Cortex of kidney (tissue), 1 donor: ENCODE measurements at places on chromosomes 5 and 9.

- DNase-seq, result no peak
These were observed 8.6 kb upstream of the PSAT1 start for GRCh38 chr9:78288214-78288892.

DNA sequence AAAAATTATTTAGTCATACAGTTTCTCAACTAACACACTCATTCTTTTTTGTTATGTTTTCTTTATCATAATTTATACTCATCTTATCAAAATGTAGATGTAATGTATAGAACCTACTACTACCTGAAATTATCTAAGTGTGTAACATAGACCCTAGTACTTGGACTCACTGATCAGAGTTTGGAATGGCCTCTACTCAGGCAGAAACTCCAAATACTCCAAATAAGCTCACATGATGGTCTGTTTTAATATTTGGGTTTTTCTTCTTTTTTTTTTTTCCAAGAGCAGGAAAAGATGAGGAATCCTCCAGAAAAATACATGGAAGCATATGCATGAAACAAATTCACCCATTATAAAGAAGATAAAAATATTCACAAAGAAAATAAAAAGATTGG is 126.3 kb downstream of the PDE4D start:
- DNase-seq, result no peak

- DNase-seq, result no peak
These were observed 25.0 kb upstream of the HMCN2 start for GRCh38 chr9:130240410-130241197.

- no peak for DNase-seq
These were observed 409.1 kb upstream of the GRIA1 start for GRCh38 chr5:153081385-153081784.

GRCh38 chr9:133534346-133535291 is at the start of gene ADAMTSL2:
TSS of gene ADAMTSL2 (plus strand) at chr9:133534704. CDS start at chr9:133536713, 2,009 bp downstream.
- no peak for DNase-seq

DNA sequence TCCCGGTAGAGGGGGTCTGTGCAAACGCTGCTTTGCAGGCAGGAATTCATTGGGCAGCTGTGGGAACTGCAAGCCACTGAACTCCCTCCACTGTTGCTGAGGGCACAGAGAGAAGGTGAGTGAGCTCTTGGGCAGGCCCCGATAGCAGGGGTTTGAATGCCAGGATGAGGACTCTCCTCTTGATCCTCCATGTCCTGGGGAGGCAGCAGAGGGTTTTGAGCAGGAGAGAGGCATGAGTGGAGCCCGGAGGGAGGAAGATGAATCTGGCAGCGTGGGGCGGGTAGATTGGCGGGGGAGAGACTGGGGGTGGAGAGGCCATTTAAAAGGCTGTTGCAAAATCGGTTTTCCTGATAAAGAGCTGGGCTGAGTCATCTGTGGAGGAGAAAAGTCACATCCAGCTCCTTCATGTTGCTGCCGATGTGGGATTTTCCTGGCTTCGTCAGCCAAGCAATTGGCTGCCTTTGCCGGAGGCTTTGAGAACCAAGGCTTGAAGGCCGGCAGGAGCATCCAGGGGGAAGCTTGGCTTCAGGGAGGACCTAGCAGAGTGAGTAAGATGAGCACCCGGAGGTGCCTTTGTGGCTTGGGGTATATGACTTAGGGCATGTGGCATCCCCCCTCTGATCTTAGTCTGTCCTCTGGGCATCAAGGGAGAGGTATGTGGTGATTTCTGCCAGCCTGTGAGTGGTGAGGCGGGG is at the start of gene SYNPO:
Gene SYNPO, plus strand, starts transcription at position 350 of the 695 bp plus-strand sequence. CDS start 7,616 bp downstream, outside the sequence.
- DNase-seq, result no peak

DNA sequence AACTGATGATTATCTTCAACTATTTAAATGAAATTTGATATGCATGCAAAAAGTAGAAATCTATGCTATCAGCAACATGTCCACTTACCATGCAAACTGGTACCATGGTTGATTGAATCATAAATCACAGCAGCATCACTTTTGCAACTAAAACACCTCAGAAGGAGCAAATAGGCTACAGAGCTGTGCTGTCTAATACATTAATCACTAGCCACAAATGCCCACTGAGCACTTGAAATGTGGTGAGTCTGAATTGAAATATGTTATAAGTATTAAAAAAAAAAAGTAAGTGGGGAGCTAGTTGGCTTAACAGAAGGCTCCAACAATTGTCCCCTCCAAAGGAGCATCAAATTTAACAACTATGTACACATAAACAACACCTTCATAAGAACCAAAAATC is 112.5 kb downstream of the FAM114A2 start:
- DNase-seq, result no peak

DNA sequence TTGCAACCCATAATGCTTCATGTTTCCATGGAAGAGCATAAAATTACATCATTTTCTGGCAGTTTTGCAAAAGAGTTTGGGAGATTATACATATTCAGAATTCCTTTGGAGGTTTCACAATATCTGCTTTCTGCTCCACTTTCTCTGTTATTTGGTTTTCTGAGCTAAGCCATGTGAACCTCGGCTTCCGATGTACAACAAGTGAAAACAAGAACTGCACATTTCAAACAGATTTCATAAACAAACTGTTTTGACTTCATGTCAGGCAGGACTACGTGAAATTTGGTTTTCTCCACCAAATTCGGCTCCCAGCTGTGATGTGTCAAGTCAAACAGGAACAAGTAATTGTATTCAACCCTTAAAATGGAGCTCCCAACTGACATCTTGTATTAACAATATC is 609.8 kb downstream of the IRX1 start:
- no peak for DNase-seq

DNA sequence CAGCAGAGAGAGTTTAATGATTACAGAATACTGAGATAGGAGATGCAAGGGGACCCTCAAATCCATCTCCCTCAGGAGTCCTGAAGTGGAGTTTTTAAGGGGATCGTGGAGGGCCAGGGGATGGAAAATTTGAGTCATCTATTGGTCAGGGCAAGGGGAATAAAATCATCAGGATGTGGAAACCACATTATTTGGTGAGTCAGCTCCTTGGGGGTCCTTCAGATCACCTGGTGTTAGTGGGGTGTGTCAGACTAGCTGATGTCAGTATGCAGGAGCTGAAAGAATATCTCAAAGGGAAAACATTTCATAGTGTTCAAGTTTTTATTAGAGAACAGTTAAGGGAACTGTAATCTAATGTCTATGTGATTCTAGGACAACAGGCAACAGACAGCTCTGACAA is 183.0 kb upstream of the FTMT start:
- DNase-seq, result no peak

DNA sequence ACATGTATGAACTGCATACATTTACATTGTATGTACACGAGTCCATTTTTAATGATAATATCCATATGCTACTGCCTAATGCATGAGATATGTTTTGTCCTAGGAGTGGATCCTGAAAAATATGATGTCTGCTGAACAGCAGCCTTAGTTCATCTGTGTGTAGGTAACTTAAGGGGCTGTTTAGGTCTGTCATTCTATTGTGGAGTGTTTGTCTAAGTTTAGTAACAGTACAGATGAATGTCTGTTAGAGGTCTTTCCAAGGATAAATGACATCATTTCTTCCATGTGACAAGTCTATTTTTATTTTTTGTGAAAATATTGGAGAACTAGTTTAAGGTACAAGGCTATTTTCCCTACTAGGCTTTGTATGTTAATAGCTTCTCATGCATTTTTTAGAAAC is 22.6 kb upstream of the CCDC112 start:
- no peak for DNase-seq

- DNase-seq, result no peak
These were observed 36.3 kb upstream of the STX17 start for GRCh38 chr9:99870126-99870525.

DNA sequence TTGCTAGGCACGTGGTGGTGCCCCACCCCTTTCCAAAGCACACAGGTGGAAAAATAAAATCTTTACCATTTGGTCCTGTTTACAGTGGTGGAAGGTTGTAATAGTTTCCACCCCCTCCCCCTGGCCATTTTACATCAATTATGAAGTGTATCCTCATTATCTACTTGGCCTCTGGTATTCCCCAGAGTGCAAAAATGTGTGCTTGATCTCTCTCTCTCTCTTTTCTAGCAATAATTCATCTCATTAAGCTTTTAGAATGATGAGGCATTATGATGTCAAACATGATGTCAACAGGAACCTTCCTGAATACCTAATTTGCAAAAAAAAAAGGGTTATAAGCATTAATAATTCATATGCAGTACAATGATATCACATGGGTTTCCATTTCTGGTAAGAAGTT is 3.1 kb downstream of the PDE8B start:
- no peak for DNase-seq

- DNase-seq, result no peak
These were observed 977 bp upstream of the PRDM12 start for GRCh38 chr9:130663258-130663976.

DNA sequence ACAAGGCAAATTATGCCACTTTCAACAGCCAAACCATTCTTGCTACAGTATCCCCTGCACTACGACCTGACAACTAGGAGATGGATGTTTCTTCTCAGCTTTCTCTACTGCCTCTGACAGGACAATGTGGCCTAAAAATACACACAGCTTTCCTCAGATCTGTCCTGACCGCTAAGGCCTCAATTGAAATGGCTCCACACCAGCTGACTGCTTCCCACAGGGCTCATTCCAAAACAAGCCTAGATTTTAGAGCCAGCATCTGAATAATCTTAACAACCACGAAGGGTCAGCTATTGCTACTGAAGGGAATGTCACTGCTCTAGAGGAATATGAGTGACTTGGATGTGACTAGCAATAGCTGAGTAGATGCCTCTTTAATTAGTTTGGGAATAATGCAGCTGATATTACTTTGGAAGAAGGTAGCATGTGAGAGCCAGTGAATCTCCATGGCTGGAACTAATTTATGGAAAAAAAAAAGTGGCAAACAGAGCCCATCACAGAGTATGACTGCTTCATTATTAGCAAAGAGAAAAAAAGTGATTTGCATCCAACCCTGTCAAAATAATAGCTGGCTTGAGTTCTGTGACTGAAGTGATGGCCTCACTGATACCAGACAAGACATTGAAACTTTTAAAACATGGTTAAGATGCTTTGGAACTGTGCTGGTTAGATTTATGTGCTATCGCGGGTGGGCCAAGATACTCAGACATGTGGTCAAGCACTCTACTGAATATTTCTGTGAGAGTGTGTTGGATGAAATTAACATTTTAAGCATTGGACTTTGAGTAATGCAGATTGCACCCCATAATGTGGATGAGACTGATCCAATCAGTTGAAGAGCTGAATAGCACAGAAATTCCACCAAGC is 450.2 kb downstream of the NR2F1-AS1 start:
- no peak for DNase-seq

- no peak for DNase-seq
These were observed 186.4 kb downstream of the CAAP1 start for GRCh38 chr9:26706223-26706622.

- no peak for DNase-seq
These were observed 709 bp downstream of the IQGAP2 start for GRCh38 chr5:76403766-76404222.

- DNase-seq, result no peak
These were observed 617.4 kb downstream of the SLCO4C1 start for GRCh38 chr5:101678481-101679193.

- DNase-seq, result no peak
These were observed 151.7 kb downstream of the TTC39B start for GRCh38 chr9:15155323-15155722.

DNA sequence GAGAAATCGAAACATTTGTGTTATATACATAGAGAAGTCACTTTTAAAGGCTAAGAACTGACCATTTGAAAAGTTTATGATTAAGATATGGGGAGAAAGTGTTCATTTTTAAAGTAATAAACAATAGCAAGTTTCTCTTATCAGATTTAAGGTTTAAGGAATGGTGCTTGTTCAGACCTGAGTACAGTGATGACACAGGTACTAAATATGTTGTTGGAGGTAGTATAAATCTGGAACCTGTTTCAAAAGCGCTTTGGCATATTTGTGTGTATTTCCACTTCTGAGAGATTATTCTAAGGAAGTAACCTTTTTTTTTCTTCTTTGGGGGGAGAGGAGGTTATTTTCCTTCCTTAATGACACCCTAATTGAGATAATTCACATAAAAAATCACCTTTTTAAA is 18.4 kb downstream of the CDC42SE2 start:
- DNase-seq, result no peak

DNA sequence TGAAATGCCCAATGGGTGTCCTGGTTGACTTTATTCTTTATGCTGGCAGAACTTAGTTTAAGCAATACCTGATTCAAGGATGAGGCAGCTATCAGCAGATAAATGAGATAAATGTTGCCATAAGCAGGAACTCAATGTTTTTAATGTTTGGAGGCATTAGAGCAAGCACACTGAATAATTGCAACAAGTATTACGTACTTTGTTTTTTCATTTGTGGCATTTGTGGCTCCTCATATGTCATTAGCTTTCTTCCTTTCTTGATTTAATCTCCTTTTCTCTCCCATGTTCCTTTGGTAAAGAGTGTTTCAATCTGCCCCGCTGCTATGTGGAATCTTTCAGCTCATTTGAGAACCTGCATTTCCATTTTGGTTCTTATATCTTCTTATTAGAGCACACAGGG is 6.4 kb upstream of the NR3C1 start:
- DNase-seq, result no peak

- no peak for DNase-seq
These were observed 57.8 kb downstream of the NDUFAF2 start for GRCh38 chr5:61002611-61003355.

- no peak for DNase-seq
These were observed 388.5 kb downstream of the PSAT1 start for GRCh38 chr9:78685471-78685870.

DNA sequence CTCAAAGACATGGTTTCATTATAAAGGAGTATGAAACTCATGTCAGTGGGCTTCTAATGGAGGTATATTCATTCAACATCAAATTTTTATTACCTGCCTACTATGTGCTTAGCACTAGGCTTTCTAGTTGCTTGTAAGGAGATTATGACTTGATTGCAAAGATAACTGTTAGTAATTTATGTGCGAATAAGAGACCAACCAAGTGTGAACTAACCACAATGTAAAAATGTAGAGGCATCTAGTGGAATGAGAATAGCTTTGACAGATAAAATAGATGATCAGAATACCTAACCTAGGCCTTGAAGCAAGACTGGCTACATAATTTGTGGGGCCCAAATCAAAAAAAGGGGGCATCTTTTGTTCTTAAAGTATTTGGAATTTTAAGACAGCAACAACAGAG is 13.0 kb upstream of the PPP2R2B start:
- no peak for DNase-seq

- no peak for DNase-seq
These were observed 46.8 kb upstream of the HAPLN1 start for GRCh38 chr5:83767409-83767992.

DNA sequence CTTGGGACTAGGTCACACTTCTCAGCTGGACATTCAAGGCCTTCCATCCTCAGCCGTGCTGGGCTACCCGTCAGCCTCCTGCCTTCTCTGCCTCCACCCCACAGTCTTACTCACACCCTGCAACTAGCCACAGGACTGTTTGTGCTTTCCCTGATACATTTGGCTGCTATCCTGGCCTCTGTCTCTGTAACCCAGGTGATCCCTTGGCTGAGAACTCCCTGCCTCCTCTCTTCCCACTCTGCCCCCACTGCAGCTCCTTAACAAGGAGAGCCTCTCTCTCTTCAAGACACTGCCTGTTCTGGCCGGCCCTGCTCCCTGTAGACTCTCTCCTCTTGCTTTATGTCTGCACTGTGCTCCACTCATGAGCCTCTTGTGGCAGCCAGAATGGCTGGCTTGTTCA is 120.6 kb downstream of the MSX2 start:
- DNase-seq, result no peak

- no peak for DNase-seq
These were observed 42.5 kb upstream of the MELK start for GRCh38 chr9:36530224-36530623.
